ENCODE measurements at places on chromosomes 6 and 20. TPM values are rescaled to one million over a fixed set of nuclear protein-coding genes. Genes with fewer than 3 reads are reported as not detected.

Gene PDYN
- not detected for total RNA-seq

Gene FOXS1
- total RNA-seq = not detected

Gene GPANK1
- total RNA-seq = 17.4 TPM

Gene FITM2
- total RNA-seq = 12.6 TPM

Gene CENPB
- 75.0 TPM for total RNA-seq

Gene GATA5
- total RNA-seq = 0.22 TPM
